Stimulated activated CD4-positive, alpha-beta T cell treated with anti-CD3 and anti-CD28 coated beads, Interleukin-12 subunit alpha, Interleukin-12 subunit beta, amount 100 ng/mL, for 24 hours (primary cell): ENCODE measurements at places on chromosomes 3 and 15.

GRCh38 chr3:81270603-81271379 is 490.7 kb downstream of the GBE1 start:
- DNase-seq = no peak

GRCh38 chr3:24615177-24615576 is 120.5 kb upstream of the THRB start:
- no peak for DNase-seq

DNA sequence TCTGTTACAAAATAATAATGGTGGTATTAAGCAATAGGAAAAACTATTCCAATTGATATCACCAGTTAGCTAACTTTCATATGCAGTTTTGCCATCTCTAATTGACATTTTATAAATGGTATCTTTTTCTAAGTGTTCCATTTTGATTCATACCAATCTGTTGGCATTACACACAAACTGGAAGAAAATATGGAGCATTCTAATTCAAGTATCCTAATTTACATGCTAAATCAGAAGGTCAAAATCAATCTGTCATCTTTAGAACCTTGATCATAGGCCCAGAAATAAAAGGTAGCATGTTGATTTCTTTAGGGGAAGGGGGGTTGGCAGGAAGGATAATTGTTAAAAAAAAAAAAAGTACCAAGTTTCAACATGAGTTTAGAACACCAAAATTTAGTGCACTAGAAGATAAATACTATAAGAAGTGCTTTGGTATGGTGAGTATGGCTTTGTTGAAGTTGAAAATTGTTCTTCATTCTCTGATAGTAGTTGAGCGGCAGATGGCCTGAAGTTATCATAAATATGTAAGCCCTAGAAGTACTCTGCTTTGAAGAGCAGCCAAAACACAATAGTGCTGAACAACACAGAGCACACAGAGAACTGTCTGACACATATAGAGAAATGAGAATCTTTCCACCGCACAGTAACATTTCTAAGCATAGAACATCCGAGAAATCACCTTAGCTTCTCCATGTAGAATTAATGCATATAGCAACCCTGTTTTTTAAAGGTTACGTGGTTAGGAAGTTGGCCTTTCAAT is 130.1 kb downstream of the TAFA4 start:
- no peak for DNase-seq

- no peak for DNase-seq
These were observed 479.5 kb upstream of the AGTR1 start for GRCh38 chr3:148218222-148218621.

DNA sequence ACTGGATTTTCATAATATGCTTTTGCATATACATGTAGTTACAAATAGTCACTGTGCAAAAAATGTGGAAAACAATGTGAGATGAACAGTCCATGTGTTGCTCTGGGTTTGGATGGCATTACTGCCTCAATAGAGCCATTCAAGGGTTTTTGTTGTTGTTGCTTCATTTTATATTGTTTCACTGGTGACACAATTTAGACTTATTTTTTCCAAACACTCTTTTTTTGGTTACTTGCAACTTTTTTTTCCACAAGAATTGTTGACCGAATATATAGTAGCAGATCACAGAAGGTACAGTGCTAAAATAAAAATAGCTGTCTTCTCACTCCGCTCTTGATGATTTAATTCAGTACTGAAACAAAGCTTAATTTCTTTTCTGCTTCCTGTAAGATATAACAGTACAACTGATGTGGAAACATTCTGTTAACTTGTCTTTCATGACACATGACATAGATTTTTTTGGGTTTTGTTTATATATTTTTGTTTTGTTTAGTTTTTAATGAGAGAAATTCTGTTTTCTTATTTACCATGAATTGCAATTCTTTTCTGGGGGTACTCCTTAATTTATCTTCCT is 618.6 kb downstream of the NAALADL2 start:
- no peak for DNase-seq
